ENCODE measurements at places on chromosomes 5 and 9. TPM values are rescaled to one million over a fixed set of nuclear protein-coding genes. Genes with fewer than 3 reads are reported as not detected.

Gene FOXD4L6
- total RNA-seq, result not detected

Gene CAMLG
- 19.5 TPM for total RNA-seq

DNA sequence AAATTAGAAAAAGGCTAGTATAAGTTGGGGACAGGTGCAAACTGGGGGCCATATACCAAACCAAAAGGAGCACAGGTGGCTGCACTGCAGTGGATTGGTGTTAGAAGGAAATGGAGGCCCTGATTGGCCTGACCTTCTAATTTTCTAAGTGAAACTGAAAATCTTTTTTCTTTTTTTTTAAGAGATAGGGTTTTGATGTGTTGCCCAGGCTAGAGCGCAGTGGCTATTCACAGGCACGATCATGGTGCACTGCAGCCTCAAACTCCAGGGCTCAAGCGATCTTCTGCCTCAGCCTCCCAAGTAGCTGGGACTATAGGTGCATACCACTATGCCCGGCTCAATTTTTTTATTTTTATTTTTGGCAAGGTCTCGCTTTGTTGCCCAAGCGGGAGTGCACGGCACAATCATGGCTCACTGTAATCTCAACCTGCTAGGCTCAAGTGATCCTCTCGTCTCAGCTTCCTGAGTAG, 9.8 kb upstream of the CCDC69 start:
- no peaks in the 10 kb centered on the region for H3K36me3 ChIP-seq
- H3K27ac ChIP-seq, result no peak overlapping the region
- no peaks in the 10 kb centered on the region for H3K4me1 ChIP-seq
- H3K4me3 ChIP-seq, result no peak overlapping the region
- DNase-seq, result no peak
- H3K27me3 ChIP-seq, result no peaks in the 10 kb centered on the region

DNA sequence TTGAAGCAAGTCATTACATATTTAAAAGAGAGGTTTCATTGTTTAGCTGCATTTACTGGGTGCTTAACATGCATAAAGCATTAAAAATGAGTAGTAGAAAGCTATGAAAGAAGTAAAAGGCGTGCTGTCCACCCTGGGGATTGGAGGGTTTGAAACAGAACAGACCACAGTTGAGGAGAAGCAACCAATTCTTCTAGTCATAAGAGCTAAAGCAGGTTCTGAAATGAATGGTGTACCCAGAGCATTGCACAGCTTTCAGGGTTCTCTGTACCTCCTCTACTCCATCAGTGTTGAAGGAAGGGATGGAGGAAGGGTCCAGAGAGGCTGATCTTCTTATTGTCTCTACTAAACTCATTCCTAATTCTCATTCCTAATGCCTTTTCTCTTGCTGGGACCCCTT, 68.9 kb downstream of the SH3RF2 start:
- H3K4me3 ChIP-seq, result no peak overlapping the region
- H3K4me1 ChIP-seq, result peaks cover 8% of the 10 kb centered on the region
- no peak for DNase-seq
- no peak overlapping the region for H3K27ac ChIP-seq
- no peaks in the 10 kb centered on the region for H3K36me3 ChIP-seq

DNA sequence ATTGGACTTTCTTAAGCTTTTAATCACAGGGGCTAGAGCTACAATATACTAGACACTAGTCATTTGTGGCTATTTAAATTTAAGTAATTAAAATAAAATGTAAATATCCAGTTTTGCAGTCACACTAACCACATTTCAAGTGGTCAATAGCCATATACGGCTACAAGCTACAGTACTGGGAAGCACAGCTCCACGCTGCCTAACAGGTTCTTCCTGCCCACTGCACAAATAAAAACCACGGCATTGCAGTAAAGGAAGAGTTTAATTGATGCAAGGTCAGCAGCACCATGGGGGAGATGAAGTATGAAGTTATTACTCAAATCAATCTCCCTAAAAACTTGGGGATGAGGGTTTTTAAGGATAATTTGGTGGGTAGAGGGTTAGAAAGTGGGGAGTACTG, 134.1 kb downstream of the LURAP1L start:
- no peaks in the 10 kb centered on the region for H3K36me3 ChIP-seq
- DNase-seq, result peak; percentile 55
- H3K4me1 ChIP-seq, result no peaks in the 10 kb centered on the region
- no peaks in the 10 kb centered on the region for H3K27me3 ChIP-seq
- H3K4me3 ChIP-seq, result no peak overlapping the region

Gene PPP3R2
- not detected for total RNA-seq

- peaks cover 13% of the 10 kb centered on the region for H3K4me1 ChIP-seq
- no peaks in the 10 kb centered on the region for H3K36me3 ChIP-seq
- H3K27ac ChIP-seq, result no peak overlapping the region
- DNase-seq, result no peak
Measured at GRCh38 chr5:133696006-133696584, 83.8 kb upstream of the FSTL4 start.

Data from PC-3 (cell line).